ENCODE measurements at places on chromosomes 13 and 19.

DNA sequence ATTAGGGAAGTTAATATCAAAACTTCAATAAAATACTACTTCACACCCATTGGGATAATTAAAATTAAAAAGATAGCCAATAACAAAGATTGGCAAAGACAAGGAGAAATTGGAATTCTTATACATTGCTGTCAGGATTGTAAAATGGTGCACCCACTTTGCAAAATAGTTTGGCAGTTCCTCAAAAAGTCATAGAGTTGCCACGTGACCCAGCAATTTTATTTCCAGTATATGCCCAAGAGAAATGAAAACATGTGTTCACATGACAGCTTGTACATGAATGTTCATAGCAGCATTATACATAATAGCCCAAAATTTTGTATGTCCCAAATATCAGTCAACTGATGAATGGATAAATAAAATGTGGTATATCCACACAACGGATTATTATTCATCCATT lies 3.3 kb downstream of the MBD3L1 start:
- no peak for DNase-seq

GRCh38 chr13:35767256-35767976 lies 290.9 kb upstream of the MAB21L1 start:
- no peak for DNase-seq

GRCh38 chr13:109738298-109738746 lies 48.1 kb downstream of the IRS2 start:
- DNase-seq, result no peak

DNA sequence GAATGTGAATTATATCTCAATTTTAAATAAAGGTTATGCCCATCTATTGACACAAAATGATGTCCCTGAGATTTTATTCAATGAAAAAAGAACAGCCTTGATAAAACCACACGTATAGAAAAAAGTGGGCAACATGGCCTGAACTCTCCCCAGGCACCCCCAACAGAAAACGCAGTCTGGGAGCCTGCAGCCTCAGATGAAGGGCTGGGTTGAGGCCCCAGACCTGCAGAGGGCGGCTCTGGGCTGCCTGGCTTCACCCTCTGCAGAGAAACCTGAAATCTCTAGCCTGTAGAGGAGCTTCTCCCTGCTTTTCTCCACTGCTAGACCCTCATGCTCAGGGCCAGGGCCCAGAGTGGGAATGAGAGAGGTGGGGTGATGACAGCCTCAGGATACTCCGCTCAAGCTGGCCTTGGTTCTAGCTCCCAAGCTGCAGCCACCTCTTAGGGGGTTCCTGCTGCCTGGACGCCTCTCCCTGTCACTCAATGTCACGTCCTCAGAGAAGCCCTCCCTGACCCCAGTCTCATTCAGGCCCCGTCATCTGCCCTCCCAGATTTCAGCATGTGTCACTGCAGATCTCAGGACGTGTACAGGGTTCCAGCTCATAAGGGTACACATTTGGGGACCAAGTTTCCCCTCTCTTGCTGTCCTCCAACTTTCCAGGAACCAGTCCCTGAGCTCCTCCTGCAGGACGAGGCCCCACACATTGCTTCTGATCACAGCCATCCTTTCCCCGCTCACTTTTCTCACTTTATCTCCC lies 1.8 kb downstream of the MBD3 start:
- DNase-seq, result peak; percentile 62

DNA sequence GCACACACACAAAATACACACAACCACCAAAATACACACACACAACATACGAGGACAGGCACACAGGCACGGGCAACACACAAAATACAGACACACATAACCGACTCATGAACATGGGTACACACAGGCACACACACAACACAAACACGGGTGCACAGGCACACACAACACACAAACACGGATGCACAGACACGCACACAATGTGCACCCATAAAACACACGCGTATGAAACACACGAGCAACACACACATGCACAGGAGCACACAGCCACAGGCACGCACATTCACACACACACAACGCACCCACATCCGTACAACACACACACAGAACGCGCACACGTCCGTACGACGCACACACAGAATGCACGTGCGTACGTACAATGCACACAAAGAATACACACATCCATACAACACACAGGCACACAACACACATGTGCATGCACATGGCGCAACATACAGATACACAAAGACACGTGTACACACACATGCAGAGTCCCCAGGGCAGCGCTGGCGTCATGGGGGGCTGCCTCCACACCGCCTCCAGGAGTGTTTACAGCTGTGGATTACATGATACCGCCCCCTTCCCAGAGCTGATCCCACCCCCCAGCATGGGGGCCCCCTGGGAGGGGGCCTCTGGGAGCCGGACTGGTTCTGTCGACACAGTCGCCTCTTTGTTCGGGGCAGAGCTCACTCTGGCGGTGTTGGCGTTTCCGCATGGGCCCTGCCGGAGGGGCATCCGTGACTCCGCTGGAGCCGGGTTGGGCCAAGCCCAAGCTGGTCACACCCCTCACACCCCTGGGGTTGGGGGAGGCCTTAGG lies 2.9 kb downstream of the SBNO2 start:
- DNase-seq, result no peak

All from activated CD4-positive, alpha-beta T cell treated with anti-CD3 and anti-CD28 coated beads, Interleukin-2, Interleukin-6, amounts not matched to agents 100 ng/mL and 50 ng/mL, durations not matched to agents 16 hours and 8 hours (primary cell).